ENCODE measurements at places on chromosomes 4 and X. TPM values are rescaled to one million over a fixed set of nuclear protein-coding genes. Genes with fewer than 3 reads are reported as not detected.

ANK2 gene
- 61.2 TPM for total RNA-seq

HSFX3 gene
- not detected for total RNA-seq

F8A2 gene
- total RNA-seq: not detected

CXCL11 gene
- total RNA-seq: 0.58 TPM

LRP2BP gene
- 2.9 TPM for total RNA-seq

XAGE1A gene
- 0.58 TPM for total RNA-seq

RNF128 gene
- 5.2 TPM for total RNA-seq

XG gene
- total RNA-seq: 0.71 TPM

UGT2B15 gene
- total RNA-seq: 0.15 TPM

DNA sequence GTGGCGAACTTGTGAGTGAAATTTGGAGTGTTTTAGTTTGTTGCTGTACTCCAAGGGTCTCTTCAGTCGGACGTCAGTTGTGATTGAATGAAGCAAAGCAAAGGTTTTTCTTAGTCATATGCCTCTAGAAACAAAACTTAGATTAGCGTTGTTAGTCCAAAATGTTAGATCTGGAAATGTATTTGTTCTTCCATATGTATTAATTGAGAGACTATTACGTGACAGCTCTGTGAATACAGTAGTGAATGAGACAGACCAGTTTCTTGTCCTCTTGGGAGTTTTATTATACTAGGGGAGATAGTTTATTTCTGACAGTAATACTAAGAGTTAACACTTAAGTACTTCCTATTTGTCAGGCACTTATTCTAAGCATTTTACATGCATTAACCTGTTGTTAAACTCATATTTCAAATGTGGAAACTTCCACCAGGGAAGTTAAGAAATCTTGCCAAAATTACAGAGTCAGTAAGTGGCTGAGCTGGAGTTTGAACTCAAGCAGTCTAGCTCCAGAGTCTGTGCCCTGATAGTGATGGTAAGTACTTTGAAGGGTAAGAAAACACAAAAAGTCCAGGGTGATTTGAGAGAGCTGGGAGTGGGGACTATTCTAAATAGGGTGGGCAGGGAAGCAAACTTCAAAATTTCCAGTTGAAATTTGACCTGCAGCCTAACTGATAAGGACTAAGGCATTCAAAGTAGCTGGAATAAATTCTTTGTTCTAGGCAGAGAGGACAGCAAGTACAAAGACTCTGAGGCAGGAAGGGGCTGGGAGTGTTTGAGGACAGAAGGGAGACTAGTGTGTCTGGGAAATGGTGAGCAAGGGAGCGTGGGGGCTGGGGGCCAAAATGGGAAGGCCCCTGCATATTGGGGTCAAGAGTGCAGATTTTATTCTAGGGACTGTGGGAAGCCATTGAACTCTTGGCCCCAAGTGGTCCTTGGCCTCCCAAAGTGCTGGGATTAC lies 17.0 kb downstream of the ADD1 start:
- peaks cover 32% of the 10 kb centered on the region for H3K4me1 ChIP-seq
- H3K27me3 ChIP-seq: no peaks in the 10 kb centered on the region
- peaks cover 3% of the 10 kb centered on the region for H3K36me3 ChIP-seq
- no peak overlapping the region for H3K4me3 ChIP-seq
- DNase-seq: peak; percentile 67
- H3K27ac ChIP-seq: peak overlapping the region; percentile 24

DNA sequence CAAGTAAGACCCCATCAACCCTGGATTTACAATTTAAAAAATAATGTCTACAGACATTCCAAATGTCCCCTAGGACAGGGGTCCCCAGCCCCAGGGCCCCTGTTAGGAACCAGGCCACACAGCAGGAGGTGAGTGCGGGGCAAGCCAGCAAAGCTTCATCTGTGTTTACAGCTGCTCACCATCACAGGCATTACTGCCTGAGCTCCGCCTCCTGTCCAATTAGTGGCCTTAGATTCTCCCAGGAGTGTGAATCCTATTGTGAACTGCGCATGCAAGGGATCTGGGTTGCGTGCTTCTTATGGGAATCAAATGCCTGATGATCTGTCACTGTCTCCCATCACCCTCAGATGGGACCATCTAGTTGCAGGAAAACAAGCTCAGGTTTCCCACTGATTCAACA lies 146.1 kb downstream of the ATP10D start:
- H3K4me1 ChIP-seq: no peaks in the 10 kb centered on the region
- no peak overlapping the region for H3K4me3 ChIP-seq
- no peak for DNase-seq
- H3K27ac ChIP-seq: no peak overlapping the region
- no peaks in the 10 kb centered on the region for H3K27me3 ChIP-seq

- H3K27me3 ChIP-seq: no peaks in the 10 kb centered on the region
- no peak overlapping the region for H3K4me3 ChIP-seq
- H3K27ac ChIP-seq: no peak overlapping the region
- no peaks in the 10 kb centered on the region for H3K36me3 ChIP-seq
- peaks cover 4% of the 10 kb centered on the region for H3K4me1 ChIP-seq
- peak; percentile 72 for DNase-seq
Measured at GRCh38 chr4:10584042-10584441, 100.5 kb downstream of the CLNK start.

DNA sequence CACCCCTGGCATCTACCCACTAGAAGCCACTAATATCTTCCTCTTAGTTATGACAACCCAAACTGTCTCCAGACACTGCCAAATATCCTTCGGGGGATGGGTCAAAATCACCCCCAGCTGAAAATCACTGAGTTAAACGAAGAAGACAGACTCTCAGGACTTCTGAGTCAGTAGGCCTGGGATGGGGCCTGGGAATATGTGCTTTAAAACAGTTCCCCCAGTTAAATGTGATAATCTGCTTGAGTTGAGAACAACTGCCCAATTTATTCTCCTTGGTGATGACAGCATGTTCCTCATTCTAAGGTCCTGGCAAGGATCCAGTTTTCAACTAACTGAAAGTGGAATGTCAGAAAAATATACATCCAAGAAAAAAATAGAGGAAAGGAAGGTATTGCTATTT lies 52.4 kb downstream of the CBLL2 start:
- H3K4me3 ChIP-seq: no peak overlapping the region
- DNase-seq: peak; percentile 34
- no peaks in the 10 kb centered on the region for H3K36me3 ChIP-seq
- H3K4me1 ChIP-seq: no peaks in the 10 kb centered on the region
- peaks cover 3% of the 10 kb centered on the region for H3K27me3 ChIP-seq

- no peaks in the 10 kb centered on the region for H3K36me3 ChIP-seq
- H3K4me3 ChIP-seq: no peak overlapping the region
- peak; percentile 95 for DNase-seq
- H3K4me1 ChIP-seq: no peaks in the 10 kb centered on the region
Measured at GRCh38 chrX:107776649-107777535, 641 bp upstream of the NCBP2L start.

- no peak for DNase-seq
- H3K4me1 ChIP-seq: no peaks in the 10 kb centered on the region
- H3K36me3 ChIP-seq: no peaks in the 10 kb centered on the region
Measured at GRCh38 chr4:80538276-80538926, 202.9 kb downstream of the CFAP299 start.

DNA sequence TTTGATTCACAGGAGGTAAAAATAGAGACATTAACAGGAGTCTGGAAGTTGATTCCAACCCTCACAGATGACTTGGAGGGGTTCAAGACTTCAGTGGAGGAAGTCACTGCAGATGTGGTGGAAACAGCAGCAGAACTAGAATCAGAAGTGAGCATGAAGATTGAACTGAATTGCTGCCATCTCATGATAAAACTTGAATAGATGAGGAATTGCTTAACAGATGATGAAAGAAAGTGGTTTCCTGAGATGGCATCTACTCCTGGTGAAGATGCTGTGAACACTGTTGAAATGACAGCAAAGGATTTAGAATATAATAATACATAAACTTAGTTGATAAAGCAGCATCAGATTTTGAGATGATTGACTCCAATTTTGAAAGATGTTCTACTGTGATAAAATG lies 76.5 kb downstream of the RELL1 start:
- no peaks in the 10 kb centered on the region for H3K4me1 ChIP-seq
- DNase-seq: no peak
- H3K27me3 ChIP-seq: no peaks in the 10 kb centered on the region
- peaks cover 4% of the 10 kb centered on the region for H3K36me3 ChIP-seq

GRCh38 chr4:42167709-42168108 lies 15.3 kb upstream of the BEND4 start:
- H3K4me1 ChIP-seq: no peaks in the 10 kb centered on the region
- H3K27ac ChIP-seq: no peak overlapping the region
- no peaks in the 10 kb centered on the region for H3K27me3 ChIP-seq
- no peak overlapping the region for H3K4me3 ChIP-seq
- no peak for DNase-seq

DNA sequence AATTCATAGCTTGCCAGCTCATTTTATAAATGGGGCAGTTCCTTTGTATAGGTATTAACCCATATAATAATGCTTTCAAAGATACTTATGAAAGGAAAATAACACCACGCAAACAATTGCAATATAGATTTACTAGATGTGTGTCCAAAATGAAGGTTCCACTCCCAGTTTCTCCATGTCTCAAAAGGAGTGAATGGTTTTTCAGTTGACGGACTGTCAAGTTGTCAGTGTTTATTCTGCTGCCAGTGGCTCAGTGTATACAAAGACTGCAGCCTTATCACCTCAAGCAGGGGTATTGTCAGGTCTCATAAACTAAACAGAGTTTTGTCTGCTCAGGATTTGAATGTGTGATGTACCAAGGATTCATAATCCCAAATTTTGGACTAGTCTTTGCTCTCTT lies 585.3 kb upstream of the ATOH1 start:
- H3K27me3 ChIP-seq: no peaks in the 10 kb centered on the region
- H3K4me1 ChIP-seq: no peaks in the 10 kb centered on the region
- DNase-seq: no peak
- no peaks in the 10 kb centered on the region for H3K36me3 ChIP-seq

DNA sequence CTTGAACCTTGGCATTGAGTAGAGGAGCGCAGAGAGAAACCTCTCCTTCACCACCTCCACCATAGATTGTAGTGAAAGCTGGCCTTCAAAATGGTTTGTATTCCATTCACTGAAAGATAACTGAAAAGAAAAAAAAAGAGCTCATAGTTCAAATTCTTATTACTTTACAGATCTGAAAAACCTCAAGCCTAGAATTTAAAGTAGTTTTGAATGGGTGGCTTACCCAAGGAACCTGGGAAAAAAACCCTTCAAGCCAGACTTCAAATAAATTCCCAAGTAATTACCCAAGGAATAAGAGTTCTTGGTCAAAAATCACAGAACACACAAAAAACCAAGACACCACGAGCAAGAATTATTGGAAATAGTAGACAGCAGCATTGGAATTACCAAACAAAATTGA lies 83.6 kb upstream of the TMEM33 start:
- no peak overlapping the region for H3K27ac ChIP-seq
- H3K4me3 ChIP-seq: no peak overlapping the region
- no peaks in the 10 kb centered on the region for H3K27me3 ChIP-seq
- H3K36me3 ChIP-seq: no peaks in the 10 kb centered on the region
- H3K4me1 ChIP-seq: no peaks in the 10 kb centered on the region

GRCh38 chr4:94508296-94508695 lies 56.6 kb downstream of the PDLIM5 start:
- DNase-seq: no peak
- H3K4me1 ChIP-seq: peaks cover 6% of the 10 kb centered on the region
- no peak overlapping the region for H3K4me3 ChIP-seq
- H3K36me3 ChIP-seq: no peaks in the 10 kb centered on the region

DNA sequence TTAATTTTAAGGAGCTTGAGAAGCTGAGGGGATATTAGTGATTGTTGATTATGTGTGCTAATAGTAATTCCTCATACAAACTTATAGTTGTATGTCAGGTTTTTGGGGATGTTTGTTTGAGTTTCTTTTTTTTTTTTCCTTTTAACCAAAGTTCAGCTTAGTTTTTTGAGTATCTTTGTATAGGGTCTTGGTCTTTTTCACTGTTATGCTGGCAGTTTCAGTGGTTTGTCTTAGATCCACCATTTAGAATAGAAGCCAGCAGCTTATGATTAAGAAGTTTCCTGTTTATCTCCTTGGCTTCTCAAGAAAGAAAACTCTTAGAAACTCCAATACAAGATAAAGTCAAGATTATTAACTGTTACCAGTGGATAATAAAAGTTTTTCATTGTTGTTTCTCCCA lies 16.1 kb downstream of the CPEB2 start:
- no peak overlapping the region for H3K4me3 ChIP-seq
- H3K4me1 ChIP-seq: no peaks in the 10 kb centered on the region
- peak; percentile 82 for DNase-seq
- peaks cover 8% of the 10 kb centered on the region for H3K36me3 ChIP-seq

- H3K4me1 ChIP-seq: no peaks in the 10 kb centered on the region
- no peaks in the 10 kb centered on the region for H3K36me3 ChIP-seq
- no peak overlapping the region for H3K4me3 ChIP-seq
- H3K27ac ChIP-seq: no peak overlapping the region
Measured at GRCh38 chrX:21912989-21913388, 27.5 kb upstream of the SMS start.

GRCh38 chr4:161856711-161857326 lies 307.0 kb downstream of the FSTL5 start:
- no peaks in the 10 kb centered on the region for H3K36me3 ChIP-seq
- H3K4me3 ChIP-seq: no peak overlapping the region
- H3K27ac ChIP-seq: no peak overlapping the region
- no peaks in the 10 kb centered on the region for H3K27me3 ChIP-seq

DNA sequence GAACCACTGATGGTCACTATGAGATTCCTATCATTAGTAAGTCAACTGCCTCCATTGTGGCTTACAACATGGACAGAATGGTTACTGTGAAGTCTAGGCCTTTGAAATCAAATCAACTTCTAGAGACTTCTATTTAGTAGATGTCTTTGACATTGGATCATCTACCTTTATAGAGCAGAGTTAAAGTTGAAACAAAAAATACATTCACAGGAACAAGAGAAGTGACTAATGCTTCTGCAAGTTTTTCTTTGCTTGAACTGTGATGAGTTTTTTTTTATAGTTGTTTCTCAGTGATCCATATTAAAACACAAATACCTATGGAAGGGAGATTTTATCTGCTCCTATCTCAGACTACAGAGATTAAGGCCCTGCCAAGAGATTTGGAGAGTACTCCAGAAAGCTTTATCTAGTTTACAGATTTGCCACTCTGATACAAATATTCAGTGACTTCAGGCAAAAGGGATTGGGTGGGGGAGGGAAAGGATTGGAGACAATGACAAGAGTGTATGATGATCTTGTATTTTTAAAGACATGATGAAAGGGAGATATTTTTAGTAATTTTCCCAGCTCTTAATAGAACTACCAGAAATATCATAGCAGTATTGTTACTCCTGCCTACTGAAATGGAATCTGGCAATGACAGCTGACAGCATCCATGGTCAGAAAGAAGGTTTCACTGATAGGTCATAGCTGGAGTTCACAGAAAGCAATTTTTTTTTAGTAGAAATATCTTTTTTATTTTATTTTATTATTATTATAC lies 16.0 kb upstream of the EPGN start:
- H3K27me3 ChIP-seq: no peaks in the 10 kb centered on the region
- H3K36me3 ChIP-seq: no peaks in the 10 kb centered on the region
- no peak for DNase-seq
- no peaks in the 10 kb centered on the region for H3K4me1 ChIP-seq

- no peaks in the 10 kb centered on the region for H3K27me3 ChIP-seq
- no peak overlapping the region for H3K27ac ChIP-seq
- DNase-seq: no peak
- H3K36me3 ChIP-seq: no peaks in the 10 kb centered on the region
Measured at GRCh38 chr4:76943790-76944189, 5.8 kb upstream of the SEPTIN11 start.

- DNase-seq: no peak
- H3K4me3 ChIP-seq: no peak overlapping the region
- no peak overlapping the region for H3K27ac ChIP-seq
- peaks cover 7% of the 10 kb centered on the region for H3K4me1 ChIP-seq
Measured at GRCh38 chr4:87067124-87067885, 132.5 kb downstream of the AFF1 start.

GRCh38 chr4:55819634-55820033 lies at the start of gene EXOC1L:
TSS of gene EXOC1L (plus strand) at chr4:55819790. CDS start at chr4:55820027, 237 bp downstream.
- no peak within 1 kb of the TSS for H3K27ac ChIP-seq
- H3K27me3 ChIP-seq: no peaks in the 10 kb centered on the region
- no peaks in the 10 kb centered on the region for H3K4me1 ChIP-seq

All from lung (tissue), 17 donors.